ENCODE measurements at places on chromosomes 1 and 21.

DNA sequence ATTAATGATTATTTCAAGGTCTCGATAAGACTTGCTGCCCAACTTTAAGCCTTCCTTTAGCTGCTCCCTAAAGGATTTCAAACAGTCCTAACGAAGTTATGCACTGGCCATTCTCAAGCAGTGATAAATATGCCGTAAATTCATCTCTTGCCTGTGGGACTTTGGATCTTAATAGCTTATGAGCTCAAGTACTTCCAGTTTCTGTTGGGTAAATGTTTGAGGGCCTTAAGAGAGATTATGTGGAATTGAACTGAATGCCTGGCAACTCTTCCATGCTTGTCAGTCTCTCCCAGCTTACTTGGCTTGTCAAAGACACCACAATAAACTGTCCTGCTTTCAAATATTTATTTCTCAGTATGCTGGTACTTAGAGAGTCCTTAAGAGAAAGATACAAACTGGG lies 3.5 kb upstream of the OR10J4 start:
- DNase-seq = no peak

GRCh38 chr1:22444856-22445255 lies 6.8 kb upstream of the ZBTB40 start:
- no peak for DNase-seq

DNA sequence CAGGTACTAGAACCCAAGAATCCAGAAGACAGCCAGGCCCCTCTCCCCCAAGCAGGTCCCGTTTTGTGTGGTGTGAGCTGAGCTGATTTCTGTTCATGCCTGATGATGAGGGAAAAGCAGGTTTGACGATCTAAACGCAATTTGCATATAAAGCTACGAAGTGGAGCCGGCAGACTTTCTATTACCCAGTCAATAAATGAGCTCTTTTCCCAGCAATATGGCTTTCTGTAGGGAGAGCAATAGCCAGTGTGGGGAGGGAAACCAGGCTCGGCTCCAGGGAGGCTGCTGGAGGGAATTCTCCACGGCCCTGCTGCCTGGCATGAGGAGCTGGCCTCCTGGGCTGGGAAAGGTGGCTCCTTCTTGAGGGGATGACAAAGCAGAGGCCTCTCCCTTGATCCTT lies 140.7 kb upstream of the AJAP1 start:
- no peak for DNase-seq

GRCh38 chr21:44779417-44780136 lies 22.0 kb downstream of the UBE2G2 start:
- DNase-seq = no peak

- no peak for DNase-seq
Measured at GRCh38 chr1:23908453-23909341, 4.5 kb downstream of the CNR2 start.

DNA sequence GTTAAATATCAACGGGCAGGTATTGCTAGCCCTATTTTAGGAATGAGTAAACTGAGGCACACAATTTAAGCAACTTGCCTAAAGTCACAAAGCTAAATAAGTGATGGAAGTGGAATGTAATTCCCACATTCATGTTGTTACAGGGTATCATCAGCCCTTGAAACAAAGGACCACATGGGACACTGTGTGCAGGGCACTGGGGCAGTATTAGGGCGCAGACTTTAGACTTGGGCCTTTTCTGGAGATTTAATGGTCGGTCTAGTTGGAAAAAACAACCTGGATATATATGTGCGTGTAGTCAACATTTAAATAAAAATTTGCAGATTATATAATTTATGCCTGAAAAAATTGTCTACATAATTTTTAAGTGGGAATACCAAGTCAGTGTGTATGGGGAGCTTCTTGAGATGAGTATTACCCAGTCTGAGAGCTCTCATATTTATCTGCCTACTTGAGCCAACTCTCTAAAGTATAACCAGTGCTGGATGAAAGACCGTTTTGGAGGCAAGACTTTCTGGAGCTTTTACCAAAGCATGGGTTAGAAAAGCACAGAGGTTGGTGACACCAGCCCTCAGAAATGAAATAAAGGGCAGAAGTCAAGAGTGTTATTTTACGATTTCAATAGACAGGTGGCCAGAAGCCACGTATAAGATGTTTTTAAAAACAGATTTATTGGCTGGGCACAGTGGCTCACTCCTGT lies 1.6 kb downstream of the KDM1A start:
- DNase-seq = no peak
